Forelimb muscle (tissue), 1 donor: ENCODE measurements at places on chromosomes 2 and 18. TPM values are rescaled to one million over a fixed set of nuclear protein-coding genes. Genes with fewer than 3 reads are reported as not detected.

DNA sequence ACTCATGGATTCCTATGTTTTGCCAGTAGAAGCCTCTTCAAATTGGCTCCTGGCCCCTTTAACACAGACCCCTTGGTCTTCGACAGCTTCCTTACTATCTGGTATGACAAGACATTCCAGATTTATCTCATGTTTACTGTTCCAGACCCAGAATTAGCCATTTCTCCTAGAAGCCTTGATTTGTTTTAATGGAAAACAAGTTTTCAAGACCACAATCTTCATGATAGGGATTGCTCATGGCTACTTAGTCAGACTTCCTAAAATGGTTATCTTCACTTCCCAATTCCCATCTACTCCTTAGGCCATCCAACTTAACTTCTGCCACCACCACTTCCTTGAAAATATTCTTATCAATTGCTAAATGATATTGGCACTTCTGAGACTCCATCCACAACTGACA lies 63.2 kb downstream of the TTC32 start:
- DNase-seq: no peak

GRCh38 chr18:23369266-23369665 lies 83.8 kb upstream of the RIOK3 start:
- no peak for DNase-seq

DNA sequence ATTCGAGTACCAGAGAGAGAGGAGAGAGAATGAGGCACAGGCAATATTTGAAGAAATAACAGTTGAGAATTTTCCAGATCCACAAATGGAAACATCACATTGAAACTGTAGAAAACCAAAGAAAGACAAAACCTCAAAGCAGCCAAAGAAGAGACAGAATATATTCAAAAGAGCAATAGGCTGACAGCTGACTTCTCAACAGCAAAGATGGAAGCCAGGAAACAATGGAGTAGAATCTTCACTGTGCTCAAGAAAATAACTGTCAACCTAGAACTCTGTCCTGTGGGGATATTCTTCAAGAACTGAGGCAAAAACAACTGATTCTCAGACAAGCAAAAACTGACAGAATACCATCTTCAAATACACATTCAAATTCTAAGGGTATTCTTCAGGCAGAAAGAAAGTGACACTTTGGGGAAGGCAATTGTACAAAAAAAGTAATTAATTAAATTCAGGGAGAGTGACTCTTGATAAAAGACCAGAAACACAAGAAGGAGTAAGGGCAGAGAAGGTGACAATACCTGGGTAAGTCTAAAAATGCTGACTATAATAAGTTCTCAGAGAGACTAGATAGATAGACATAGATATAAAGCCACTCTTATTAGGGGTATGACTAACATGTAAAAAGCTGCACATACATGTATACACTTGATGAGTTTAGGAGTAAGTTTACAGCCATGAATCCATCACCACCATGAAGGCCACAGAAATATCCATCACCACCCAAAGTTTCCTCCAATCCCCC lies 25.6 kb downstream of the ANKMY1 start:
- no peak for DNase-seq

GRCh38 chr18:79940814-79941472 lies 10.5 kb downstream of the SLC66A2 start:
- DNase-seq: no peak

GRCh38 chr2:22221006-22221405 lies 1097.2 kb downstream of the TDRD15 start:
- no peak for DNase-seq

DNA sequence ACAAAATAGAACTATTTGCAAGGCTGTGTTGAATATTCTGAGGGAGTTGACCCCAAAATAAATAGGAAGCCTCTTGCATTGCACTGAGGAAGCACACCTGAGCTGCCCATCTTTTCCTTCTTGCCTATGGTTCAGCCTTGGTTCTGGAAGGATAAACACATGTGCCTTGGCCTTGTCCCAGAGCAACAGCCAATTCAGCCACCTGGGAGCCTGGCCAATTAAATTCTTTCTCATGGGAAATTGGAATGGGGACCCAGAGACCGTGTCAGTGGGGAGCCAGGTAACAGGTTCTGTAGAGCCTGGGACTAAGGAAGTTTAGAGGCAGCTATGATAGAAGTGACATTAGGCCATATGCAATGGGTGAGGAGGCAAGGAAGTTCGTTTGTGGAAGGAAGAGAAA lies 99.6 kb downstream of the KLF7 start:
- no peak for DNase-seq

GRCh38 chr18:24802456-24802855 lies 342.0 kb downstream of the HRH4 start:
- DNase-seq: no peak

- no peak for DNase-seq
Measured at GRCh38 chr2:202171241-202171825, 67.1 kb downstream of the SUMO1 start.

Gene RGPD3
- polyA plus RNA-seq: 0.08 TPM

Gene ACKR3
- polyA plus RNA-seq: 24.9 TPM

Gene IKZF2
- polyA plus RNA-seq: 4.4 TPM
